ENCODE measurements at places on chromosomes 11 and 22.

DNA sequence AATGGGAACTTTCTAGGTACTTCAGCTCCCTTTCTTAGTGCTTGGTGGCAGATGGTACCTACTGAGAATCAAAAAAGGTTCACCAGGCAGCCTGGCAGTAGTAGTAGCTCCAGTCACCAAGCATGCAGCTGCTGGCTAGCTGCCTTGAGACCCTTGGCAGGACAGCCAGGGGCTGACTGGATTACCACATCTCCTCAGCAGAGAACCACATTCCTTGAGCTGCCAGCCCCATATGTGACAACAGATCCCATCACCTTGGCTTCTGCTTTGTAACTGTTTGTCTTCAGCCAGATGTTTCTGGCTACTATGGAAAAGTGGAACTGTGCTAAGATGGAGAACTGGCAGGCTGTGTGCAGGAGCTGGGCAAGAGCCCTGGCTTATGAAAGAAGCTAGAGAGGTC lies 39.6 kb upstream of the CHRM4 start:
- DNase-seq: no peak

GRCh38 chr11:115676206-115676605 lies 172.0 kb upstream of the CADM1 start:
- DNase-seq: no peak

DNA sequence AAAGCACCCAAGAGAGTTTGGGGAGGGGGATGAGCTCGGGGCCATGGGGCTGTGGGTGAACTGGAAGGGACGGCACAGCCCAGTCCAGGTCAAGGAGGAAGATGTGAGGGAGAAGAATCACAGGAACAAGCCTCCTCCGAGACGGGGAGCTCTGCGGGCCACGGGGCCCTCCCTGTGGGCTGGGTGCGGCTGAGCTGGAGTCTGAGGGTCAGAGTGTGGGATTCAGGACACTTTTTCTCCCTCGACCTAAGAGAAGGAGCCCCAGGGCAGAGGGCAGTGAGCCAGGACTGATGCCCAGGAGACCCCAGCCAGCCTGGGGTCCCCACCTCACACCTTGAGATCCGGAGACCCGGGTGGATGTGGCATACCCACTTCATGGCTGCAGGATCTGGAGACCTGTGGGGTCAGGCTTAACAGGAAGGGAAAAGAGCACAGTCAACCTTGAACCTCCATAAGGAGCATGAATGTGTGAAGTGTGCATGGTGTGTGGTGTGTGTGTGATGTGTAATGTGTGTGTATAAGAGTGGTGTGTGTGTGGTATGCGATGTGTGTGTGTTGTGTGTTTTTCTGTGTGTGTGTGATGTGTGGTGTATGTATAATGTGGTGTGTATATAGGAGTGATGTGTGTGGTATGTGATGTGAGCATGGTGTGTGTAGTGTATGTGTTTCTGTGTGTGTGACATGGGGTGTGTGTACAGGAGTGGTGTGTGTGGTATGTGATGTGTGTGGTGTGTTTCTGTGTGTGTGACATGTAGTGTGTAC lies 504.6 kb downstream of the BRD1 start:
- DNase-seq: no peak

DNA sequence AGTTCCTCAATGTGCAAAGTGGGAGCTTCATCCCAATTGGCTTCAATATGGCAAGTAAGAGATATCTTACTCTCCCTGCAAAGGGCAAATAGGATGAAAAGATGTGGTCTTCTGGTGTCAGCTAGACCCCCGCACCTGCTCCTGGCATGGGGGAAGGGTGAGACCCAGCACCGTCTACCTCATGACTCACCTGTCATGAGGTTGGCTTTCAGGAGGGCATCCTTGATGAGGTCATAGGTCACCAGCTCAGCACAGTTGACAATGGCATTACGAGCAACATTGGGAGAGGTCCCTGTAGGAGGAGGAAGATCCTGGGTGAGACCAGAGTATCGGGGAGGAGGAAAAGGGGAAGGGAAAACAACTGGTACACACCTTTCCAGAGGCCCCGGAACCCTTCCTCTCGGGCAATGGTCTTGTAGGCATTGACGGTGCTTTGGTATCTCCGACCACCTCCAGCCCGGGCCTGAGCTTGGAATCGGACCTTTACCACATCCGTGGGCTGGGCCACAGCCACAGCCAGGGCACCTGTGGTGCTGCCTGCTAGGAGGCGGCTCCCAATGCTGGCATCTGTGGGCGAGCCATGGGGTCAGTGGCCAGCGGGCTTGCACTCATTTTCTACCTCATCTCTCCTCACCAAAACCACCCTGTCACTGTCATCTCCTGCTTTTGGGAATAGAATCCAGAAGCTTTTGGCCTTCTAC lies 6.0 kb downstream of the UCP2 start:
- no peak for DNase-seq

DNA sequence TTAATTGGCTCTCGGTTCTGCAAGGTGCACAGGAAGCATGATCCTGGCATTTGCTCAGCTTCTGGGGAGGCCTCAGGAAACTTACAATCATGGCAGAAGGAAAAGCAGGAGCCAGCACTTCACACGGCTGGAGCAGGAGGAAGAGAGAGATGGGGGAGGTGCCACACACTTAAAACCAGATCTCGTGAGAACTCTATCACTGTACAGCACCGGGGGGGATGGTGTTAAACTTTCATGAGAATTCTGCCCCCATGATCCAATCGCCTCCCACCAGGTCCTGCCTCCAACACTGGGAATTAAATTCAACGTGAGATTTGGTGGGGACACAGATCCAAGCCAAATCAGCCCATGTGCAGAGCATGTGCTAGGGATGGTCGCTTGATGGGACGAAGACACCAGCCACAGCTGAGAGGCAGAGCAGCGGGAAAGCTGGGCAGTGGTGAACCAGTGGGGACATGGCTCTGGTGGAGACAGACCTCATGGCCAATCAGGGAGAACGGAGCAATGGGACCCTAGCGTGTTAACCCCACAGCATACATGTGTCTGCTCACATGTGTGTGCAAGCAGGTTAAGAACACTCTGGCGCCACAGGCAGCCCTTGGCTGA lies 6.2 kb downstream of the TANGO2 start:
- DNase-seq: no peak

GRCh38 chr11:73196576-73196975 lies 21.5 kb upstream of the P2RY2 start:
- no peak for DNase-seq

DNA sequence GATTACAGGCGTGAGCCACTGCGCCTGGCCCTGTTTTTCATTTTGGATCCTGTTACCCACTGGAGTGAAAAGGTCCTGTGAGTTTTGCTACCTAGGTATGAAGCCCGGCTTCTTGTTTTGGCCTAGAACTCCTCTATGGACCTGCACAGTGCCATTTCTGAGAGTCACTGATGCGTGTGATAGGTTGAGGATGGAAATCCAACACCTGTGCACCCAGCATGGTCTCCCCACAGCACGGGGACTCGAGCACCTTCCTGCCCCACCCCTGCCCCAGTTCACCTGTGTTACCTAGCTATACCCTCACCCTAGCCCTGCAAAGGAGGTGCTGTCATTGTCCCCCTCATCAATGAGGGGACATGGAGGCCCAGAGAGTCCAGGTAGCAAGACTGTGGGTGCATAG lies 5.1 kb downstream of the FBLN1 start:
- DNase-seq: no peak

DNA sequence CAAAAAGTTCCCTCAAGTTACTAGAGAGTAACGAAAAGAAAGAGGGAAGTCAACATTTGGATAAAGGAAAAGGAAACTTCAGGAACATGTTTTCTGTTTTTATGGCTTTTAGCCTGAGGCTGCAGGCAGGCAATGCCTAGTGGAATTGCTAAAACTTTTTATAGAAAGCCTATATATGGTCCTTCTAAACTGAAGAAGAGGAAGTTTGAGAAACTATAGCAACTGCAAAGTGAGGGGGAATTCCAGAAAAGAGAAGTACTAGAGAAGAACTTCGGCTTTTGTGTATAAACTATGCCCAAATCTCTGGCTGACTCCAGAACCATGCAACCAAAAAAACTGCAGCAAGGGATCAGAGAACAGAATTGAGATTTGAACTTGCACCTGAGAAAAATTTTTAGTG lies 74.3 kb upstream of the ARHGAP42 start:
- no peak for DNase-seq

DNA sequence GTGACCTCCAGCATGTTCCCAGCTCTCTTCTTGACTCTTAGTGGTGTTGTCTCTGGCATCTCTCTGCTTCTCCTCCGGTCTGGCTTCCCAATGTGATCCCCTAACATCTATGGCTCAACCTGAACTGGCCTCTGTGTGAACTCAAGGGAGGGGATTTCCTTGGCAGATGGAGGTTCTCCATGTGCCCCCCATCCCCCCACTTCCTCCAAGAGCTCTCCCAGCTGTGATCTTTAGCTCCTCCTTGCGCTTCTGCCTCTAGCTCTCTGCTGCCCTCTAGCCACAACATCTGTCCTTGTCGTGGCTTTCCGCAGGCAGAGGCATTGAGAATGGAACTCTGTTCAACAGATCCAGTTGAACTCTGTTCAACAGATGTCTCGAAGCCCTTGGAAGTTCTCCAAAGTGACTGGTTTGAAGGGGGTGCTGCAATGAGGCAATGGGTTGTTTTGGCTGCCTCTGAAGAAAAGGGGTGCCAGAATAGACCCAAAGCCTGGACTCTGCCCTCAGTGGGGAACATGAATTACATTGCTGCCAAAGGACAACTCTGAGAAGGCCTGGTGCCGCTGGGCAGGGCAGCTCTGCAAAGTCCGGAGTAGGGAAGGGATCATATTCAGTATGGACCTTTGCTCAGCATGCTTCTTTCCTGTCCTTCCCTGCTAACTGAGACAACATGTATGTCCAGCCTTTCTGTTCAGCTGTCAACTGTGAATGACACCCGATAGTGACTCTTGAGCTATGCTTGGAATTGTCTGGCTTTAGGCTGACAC lies 61.9 kb downstream of the ADM start:
- DNase-seq: peak; percentile 99

DNA sequence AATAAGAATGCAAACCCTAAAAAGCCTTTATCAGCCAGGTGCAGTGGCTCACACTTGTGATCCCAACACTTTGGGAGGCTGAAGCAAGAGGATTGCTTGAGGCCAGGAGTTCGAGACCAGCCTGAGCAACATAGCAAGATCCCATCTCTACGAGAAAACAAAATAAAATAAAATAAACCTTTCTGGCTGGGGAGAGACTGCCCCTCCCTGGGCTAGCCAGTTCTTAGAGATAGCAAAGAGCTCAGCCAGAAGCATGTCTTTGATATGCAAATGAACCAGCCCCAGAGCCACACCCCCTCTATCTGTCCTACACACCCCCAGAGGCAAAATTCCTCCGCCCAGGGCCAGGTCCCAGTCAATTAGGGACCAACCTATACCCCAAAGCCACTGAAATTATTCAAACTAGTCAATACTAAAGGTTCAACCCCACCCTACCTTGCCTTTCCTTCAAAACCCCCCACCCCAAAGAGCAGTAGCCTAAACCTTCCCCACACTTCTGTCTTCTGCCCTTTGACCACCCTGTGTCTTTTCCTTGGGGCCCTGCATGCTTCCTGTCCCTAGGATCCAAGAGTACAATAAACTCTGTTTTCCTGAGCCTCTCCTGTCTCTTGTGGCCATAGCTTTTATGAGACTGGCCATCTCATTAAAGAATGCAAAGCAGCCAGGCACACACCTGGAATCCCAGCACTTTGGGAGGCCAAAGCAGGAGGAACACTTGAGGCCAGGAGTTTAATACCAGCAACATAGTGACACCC lies 37.3 kb upstream of the CXCR5 start:
- DNase-seq: no peak

DNA sequence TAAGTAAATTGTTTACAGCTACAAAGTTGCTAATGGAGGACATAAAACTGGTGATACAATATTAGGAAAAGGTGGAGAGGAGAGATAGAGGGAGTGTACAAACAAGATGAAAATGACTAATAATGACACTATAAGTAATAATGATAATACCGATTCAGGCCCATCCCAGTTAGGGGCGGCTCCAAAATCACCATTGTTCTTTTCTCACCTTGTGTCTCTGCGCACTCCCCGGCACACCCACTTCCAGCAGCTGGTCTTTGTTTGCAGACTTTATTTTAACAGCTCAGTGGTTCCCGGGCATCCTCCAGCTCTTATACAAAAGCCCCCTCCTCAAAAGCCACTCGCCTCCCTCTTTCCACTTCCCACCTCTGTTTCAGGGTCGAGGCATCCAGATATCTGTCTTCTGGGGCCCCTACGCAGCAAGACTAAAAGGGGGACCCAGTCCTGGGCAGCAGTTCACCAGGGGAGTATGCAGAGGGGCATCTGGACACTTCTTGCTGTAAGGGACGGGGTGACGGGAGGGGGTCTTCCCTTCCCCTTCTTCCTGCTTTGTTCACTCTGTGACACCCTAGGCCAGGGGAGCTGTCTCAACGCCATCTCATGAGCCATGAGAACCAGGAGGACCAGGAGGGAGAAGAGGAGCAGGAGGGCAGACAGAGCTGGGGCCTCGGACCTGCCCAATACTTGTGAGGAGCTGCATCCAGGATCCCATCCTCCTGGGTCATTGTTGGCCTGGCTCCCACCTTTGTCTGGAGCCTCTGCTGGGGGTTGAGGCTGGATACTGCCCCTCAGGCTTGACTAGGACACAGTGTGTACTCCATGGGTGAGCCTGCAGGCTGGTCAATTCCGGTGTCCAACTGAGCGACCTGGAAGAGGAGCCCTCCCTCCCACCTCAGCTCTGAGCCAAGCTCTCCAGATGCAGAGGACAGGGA lies 2.7 kb downstream of the APOL2 start:
- no peak for DNase-seq

- DNase-seq: no peak
Observed at GRCh38 chr11:28793282-28793738, 685.1 kb downstream of the METTL15 start.

DNA sequence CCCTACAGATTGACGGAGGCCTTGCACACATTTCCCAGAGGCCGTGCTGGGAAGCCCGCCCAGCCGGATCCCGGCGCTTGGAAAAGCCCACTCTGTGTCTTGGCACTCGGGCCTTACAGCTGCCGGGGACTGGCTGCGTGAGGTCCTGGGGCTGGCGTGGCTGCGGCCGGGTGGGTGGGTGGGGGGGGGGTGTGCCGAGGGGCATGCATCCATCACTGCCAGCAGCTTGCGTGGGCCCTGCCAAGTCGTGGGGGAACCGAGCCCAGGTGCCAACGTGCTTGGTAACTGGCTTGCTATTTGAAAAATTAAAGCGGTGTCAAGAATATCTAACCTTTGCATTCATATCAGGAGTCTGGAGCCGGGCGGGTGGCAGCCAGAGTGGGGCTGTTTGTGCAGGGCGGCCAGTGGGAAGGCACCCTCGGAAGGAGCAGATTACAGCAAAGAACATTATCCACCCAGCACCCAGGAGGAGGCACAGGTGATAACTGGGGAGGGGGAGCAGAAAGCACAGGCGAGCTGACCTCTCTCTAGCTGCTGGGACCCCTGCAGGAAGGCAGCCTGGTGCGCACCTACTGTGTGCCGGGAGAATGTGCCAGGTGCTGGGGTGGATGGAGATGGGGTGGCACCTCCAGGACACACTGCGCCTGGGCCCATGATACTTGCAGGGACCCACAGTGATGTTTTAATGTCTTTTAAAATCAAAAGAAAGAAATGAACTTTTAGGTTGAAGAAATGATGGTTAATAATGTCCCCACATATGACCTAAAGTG lies 28.5 kb upstream of the SMIM38 start:
- no peak for DNase-seq

GRCh38 chr11:16468735-16469453 lies 112.5 kb upstream of the SOX6 start:
- no peak for DNase-seq

- peak; percentile 46 for DNase-seq
Observed at GRCh38 chr11:95937358-95937757, 13.5 kb upstream of the MTMR2 start.

Data from fibroblast of villous mesenchyme (primary cell).